ENCODE measurements at places on chromosomes 7 and 10. TPM values are rescaled to one million over a fixed set of nuclear protein-coding genes. Genes with fewer than 3 reads are reported as not detected.

- no peak for DNase-seq
Observed at GRCh38 chr10:19169684-19170083, 121.1 kb downstream of the MALRD1 start.

- DNase-seq, result no peak
Observed at GRCh38 chr10:50420196-50420595, 168.9 kb upstream of the ASAH2 start.

DNA sequence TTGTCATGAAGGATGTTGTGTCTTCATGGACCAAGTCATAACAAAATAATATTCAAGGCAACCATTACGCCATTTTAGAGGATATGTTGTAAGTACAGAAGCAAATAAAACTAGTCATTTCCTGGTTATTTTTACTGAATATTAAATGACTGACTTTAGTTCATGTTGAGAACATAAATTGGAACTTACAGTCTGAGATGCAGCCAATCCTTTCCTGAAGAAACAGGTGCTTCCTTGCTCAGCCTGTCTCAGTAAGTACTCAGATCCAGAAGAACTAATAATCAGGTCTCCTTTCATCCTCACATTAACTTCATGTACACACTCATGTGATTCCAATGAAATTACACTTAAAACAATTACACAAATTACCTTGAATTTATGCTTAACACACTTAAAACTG is 12.3 kb downstream of the SEMA3A start:
- DNase-seq, result no peak

- no peak for DNase-seq
Observed at GRCh38 chr7:142956951-142957623, 5.1 kb downstream of the KEL start.

DNA sequence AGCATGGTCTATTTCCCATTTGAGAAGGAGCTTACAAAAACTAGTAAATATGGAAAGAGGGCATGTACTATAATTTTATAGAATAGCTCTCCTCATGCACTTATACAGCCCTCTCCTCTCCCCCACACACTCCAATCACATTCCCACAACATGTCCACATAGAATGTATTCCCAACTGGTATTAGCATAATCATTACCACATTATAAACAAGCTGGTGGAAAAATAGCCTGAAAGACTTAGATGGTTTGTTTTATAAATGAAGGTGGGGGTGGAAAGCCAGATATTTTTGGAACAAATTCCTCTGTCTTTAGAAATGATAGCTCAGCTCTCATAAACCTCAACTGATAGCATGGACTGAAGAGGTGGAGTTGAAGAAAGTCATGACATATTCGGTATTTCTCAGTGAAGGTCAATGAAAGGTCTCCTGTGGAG is 410.1 kb downstream of the SUGCT start:
- no peak for DNase-seq

DNA sequence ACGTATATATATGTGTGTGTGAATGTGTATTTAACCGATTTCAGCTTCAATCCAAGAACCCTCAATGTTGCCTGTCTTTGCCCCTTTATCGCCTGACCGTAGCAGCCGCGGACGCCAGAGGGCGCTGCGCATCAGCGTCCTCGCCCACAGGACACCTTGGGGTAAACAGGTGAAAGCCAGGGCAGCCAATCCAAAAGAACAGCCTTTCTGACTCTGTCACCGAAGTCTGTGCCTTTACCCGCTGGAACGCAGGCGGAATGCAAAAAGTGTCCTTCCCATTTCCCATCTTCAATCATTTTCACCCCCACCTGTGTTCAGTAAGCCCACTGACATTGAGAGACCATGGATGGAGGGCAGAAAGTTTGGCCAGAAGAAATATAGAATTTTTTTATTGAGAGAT is 3.6 kb downstream of the NXPH1 start:
- no peak for DNase-seq

GRCh38 chr10:16441173-16441840 is 4.5 kb downstream of the PTER start:
- no peak for DNase-seq

DNA sequence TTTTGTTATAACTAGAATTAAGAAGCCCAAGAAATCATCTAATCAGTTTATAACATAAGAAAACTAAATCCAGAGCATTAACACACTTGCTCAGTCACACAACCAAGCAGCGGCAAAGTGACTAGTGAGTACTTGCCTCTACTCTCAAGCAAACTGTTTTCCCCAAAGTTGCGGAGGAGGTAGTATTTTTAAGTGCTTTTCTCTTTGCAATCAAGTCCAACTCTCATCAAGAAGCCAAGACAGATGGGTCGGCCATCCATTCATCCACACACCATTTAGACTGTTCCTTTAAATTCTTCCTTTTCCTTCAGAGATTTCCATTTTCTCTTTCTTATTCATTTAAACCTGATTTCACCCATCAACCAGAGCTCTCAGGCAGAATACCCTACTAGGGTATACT is 25.4 kb downstream of the ARHGAP21 start:
- DNase-seq, result no peak

DNA sequence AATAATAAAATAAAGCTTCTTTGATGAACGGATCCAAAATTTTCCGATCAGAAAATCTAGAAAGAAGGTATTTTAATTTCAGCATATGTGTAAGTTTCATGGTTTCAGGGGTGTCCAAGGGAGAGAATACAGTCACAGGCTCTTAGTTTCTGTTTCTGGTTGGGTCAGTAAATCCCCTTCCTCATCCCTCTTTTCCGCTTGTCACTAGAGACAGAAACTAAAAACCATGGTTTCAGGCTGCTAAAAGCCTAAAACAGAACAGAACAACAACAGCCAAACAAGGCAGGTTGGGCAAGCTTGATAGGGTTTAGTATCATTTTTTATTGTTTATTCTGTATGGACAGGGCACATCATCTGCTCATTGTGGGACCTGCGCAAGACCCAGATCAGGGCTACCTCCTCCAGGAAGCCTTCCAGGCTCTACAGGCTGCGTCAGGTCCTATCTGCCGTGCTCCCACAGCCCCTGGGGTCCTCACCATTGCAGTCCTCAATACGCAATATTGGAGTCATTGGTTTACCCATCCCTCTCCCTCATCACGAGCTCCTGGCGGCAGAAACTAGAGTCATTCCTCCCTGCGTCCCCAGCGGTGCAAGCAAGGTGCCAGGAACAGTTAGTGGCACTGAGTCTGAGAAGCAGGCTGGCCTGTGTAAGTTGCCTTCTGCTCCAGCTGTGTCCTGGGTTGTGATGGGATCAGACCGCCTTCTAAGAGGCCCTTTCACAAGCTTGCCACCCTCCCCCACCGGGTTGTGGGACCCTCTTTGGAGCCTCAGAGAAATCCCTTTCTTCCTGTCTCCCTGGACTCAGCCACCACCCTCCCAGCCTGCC is 70.2 kb upstream of the CUX1 start:
- DNase-seq, result no peak

Gene LLCFC1
- not detected for total RNA-seq

Gene GUSB
- total RNA-seq, result 23.3 TPM

Gene WIPF3
- 1.8 TPM for total RNA-seq

Gene HOXA6
- not detected for total RNA-seq

Gene LEP
- 0.15 TPM for total RNA-seq

Gene PCLO
- total RNA-seq, result 3.2 TPM

Gene SEMA3A
- 10.0 TPM for total RNA-seq

Gene CARD11
- 0.74 TPM for total RNA-seq

Measured in right cardiac atrium (tissue), 5 donors.